KG1 (cell line): ENCODE measurements at places on chromosomes 1 and 21.
A peak's percentile ranks its signal among the peaks of the same experiment; 100 is the strongest.

- DNase-seq = no peak
Measured at GRCh38 chr1:50983219-50983802, 13.3 kb downstream of the CDKN2C start.

GRCh38 chr1:235006132-235006721 lies 122.4 kb downstream of the TOMM20 start:
- no peak for DNase-seq

DNA sequence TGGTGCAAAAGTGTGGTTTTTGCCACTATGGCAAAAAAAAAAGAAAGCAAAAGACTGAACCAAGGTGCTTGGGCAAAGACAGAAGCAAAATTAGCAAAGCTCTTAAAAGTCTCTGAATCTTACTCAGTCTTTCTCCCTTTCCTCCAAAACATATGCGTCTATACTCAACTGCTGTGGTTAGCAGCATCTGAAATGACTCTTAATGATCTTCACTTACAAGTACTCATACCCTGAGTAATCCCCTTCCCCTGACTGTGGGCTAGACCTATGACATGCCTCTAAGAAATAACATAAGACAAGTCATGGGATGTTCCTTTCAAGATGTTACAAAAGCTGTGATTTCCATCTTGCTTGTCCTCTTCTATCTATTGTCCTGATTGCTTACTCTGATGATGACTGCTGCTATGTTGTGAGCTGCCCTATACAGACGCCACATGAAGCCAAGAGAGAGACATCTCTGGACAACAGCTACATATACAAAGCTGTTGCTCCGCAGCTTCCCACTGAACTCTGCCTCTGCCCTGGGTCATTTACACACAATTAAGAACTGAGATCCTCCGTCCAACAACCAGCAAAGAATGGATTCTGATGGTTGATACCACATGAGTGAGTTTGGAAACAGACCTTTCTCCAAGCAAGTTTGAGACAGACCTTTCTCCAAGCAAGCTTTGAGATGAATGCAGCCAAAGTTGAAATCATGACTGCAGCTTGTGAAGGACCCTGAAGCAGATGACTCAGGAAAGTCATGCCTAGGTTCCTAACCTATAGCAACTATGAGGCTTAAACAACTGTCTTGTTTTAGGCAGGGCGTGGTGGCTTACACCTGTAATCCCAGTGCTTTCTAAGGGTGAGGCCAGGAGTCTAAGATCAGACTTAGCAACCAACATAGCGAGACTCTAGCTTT lies 55.2 kb downstream of the PUM1 start:
- no peak for DNase-seq

DNA sequence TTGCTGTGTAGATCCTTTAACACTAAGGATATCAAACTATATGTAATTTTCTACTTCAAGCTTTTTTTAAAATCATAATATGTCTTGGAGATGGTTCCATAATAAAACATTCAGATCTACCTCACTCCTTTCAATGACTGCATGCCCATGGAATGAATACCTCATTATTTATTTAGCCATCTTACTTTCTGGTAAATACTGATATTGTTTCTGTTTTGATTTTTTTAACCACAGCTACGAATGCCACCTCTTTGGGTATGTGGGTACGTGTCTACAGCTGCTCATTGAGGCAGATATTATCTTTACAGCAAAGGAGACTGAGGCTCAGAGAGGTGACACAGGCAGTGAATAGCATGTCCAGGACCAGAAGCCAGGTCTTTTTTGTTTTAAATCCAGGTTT lies 215.7 kb downstream of the ST6GALNAC3 start:
- DNase-seq = no peak

GRCh38 chr1:229063154-229063773 lies 207.6 kb upstream of the RAB4A start:
- no peak for DNase-seq

DNA sequence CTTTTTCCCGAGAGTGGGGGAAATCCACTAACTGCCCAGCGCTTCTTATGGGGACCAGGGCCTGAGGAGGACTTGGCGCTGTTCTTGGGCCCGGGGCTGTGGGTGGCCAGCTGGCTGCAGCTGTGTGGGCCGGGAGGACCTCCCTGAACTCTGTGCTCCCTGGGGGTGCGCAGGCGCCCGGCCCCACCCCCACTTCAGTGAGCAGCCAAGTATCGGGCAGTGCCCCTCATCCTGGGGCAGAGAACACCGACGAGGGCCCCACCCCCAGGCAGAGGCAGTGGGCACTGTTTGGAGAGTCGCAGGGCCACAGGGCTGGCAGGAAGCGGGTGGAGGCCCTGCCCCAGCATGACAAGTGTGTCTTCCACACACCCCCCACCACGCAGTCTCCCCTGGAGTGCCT lies 32.5 kb upstream of the SLC19A1 start:
- no peak for DNase-seq

DNA sequence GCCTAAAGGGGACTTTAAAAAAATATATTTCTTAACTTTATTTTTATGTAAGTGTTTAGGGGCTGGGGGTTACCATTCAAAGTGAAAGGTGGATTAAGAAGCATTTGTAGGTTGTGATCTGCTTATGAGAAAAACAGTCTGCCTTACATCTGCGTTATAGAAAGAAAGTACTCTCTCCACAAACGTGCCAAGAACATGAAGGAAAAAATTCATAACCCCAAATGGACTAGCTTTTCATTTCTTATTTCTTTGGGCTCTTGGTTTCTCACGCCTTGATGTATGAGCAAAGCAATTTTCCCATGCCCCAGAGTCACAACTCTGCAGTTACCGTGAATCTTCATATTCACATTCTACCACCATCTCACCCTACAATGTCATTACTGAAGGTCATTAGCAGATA lies 1165.1 kb upstream of the ADGRL4 start:
- no peak for DNase-seq

- no peak for DNase-seq
Measured at GRCh38 chr1:15401391-15402055, 8.2 kb upstream of the EFHD2 start.

DNA sequence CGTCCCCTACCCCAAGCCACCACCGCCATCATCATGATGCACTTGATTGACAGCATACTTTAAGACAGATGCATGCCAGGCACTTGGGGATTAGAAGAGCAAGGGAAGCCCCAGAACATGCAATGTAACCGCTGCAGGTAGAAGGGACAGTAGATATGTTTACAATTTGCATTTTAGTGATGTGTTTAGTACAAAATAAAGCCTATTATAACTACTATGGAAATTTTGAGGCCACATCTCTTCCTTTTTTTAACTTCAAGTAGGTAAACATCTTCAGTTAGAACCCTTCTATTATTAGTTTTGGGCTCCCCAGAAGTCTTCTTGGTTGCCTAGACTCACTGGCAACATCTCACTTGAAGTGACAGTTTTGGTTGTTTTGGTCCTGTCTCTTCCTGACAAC lies 25.3 kb downstream of the CR1L start:
- DNase-seq = no peak

GRCh38 chr1:98323388-98323787 lies 338.1 kb upstream of the SNX7 start:
- DNase-seq = no peak

- no peak for DNase-seq
Measured at GRCh38 chr1:213335084-213335483, 284.0 kb downstream of the RPS6KC1 start.

- DNase-seq = no peak
Measured at GRCh38 chr1:14791654-14792053, 193.2 kb downstream of the KAZN start.

DNA sequence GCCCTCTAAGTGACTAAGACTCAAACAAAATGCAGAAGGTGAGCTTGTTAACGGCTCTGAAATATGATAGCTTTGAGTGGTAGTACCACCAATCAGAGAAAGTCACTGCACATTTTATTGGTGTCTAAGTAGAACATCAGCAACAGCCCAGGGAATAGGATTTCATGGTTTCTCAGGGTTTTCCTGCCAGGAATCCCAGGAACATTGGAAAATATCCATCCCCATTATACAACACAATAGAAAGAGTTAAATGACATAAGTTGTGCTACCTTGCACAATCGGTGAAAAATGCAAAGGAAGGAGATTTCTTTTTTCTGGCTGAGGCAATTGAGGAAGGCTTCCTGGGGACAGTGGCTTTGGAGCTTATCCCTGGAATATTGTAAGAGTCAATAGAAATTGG lies 283.1 kb downstream of the HLX start:
- DNase-seq = no peak

DNA sequence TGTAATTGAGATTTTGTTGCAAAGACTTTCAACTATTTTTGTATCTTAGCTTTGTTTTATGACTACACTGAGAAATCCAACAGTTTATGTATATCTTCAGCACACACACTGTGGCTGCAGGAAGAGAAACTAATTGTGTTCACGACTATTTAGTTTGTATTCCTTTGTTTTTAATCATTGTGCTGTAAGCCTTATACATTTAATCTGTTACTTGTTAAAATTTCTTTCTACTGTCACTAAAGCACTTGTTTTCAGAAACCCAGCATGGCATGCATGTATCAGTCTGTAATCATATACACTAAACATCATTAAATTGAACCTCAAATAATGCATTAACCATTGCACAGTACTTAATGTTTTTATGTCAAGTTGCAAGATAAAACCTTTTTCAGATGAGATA lies 656 bp downstream of the ANGPTL1 start:
- DNase-seq = no peak

- no peak for DNase-seq
Measured at GRCh38 chr21:35259457-35259856, 210.4 kb upstream of the RUNX1 start.

- no peak for DNase-seq
Measured at GRCh38 chr1:78071696-78072095, 25.9 kb downstream of the GIPC2 start.

DNA sequence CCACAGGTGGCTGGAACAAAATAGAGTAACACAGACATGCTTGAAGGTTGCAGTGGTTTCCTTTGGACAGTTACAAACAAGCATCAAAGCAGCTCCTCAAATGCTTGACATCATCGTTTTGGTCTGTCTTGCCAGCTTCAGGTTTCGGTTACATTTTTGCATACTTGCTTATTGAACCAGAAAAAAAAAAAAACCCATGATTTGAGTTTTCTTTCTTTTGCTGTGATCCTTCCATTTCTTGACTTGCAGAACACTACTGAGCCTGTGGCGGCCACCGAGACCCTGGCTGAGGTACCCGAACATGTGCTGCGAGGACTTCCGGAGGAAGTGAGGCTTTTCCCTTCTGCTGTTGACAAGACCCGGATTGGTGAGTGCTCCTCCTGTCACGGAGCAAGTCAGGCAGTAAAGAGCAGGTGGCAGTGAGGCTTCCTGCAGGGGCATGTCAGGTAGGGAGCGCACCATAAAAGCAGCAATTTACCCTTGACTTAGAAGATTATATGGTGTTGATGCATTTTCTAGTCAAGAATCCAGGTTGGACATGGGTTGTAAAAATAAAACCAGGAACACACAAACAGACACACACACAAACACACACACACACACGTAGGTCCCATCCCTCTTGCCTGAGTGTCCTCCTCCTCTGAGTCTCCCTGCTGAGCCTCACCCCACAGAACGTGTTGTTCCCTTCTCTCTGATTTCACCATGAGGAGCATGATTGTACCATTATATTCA lies 30.9 kb downstream of the PRDM2 start:
- peak; percentile 55 for DNase-seq

- no peak for DNase-seq
Measured at GRCh38 chr1:221016751-221017150, 137.5 kb downstream of the HLX start.

DNA sequence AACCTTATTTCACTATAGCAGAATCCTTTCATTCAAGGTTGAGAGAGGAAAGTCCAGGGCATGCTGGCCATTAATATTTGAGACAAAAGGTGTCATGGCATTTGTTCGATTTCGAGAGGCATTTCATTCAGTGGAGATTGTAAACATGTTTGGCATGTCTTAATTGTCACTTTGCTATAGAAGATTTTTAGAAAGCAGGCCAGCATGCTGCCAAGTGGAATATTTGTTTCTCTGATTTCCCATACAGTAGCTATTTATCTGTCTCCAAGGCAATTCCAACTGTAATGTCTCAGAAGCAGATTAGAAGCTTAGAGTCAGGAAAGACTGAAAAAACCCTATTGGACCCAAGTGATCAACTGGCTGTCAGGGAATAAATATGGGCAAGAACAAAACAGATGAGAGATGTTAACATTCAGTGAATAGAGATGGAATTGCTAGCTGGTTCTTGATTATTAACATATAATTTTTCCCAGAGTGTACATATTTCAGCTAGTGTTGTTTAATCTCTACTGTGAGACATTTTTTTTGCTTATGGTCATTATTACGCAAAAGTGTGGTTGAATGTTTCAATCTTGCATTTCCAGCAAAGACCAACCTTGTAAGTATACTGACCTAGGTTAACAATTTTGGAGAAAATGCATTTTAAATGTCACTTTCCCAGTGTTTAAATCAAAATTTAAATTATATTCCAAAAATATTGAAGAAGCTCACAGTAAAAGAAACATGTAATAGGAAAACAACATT lies 174.6 kb downstream of the KCNK2 start:
- DNase-seq = no peak

- DNase-seq = no peak
Measured at GRCh38 chr1:68449901-68450300, at the start of gene RPE65. TSS of gene RPE65 (minus strand) at chr1:68449954. CDS start at chr1:68449905, 49 bp downstream.

DNA sequence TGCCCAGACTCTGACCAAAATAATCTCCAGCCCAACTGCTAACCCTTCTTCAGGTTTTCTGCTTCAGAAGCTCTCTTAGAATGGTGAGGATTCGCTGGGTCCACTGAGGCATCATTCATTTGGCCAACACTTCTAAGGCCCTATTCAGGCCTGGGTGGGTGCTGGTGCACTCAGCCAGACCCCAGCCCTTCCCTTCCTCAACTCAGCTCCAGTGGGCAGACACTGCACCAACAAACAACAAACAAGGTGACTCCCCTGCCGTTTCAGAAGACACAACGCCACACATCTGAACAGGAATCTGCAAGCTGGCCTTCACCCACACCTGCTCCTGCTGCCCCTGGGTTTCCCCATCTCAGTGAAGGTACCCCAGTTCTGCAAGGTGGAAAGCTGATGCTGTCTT lies 6.0 kb downstream of the HEYL start:
- no peak for DNase-seq

DNA sequence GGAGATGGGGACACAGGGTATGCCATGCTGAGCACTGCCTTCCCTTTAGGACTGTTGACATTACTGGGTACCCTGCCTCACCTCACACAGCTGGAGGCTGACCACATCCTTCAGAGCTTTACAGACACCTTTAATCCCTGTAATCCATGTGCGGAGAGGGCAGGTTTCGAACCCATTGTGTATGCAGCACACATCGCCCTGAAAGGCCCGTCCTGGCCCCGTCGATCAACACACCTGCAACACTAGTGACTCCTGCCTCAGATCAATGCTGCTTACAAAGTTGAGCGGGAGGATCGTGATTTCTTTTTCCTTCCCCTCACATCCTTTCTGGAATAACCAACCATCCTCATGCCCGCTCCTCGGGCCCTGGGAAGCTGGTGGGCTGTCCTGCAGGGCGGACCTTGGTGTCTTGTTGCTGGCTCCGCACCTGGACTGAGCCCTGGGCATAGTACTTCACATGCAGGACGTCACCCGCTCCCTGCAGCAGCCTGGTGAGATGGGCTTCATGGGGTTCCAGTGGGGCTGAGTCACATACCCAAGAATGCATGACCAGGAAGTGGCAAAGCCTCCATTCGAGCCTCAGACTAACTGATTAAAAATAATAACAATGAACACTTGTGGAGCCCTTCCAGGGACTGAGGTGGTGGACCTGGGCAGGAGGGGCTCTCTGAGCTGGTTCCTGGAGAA lies 403.6 kb downstream of the PTPRU start:
- no peak for DNase-seq
